Right ventricle myocardium inferior (tissue), 1 donor: ENCODE measurements at places on chromosomes 11 and 22. TPM values are rescaled to one million over a fixed set of nuclear protein-coding genes. Genes with fewer than 3 reads are reported as not detected.
A peak's percentile ranks its signal among the peaks of the same experiment; 100 is the strongest.

GRCh38 chr11:20444535-20444934, 57.0 kb downstream of the PRMT3 start:
- DNase-seq: no peak

- no peak for DNase-seq
These were observed 72.8 kb upstream of the CDON start for GRCh38 chr11:126135235-126136176.

- DNase-seq: no peak
These were observed 22.9 kb upstream of the SLC22A12 start for GRCh38 chr11:64568041-64568571.

DNA sequence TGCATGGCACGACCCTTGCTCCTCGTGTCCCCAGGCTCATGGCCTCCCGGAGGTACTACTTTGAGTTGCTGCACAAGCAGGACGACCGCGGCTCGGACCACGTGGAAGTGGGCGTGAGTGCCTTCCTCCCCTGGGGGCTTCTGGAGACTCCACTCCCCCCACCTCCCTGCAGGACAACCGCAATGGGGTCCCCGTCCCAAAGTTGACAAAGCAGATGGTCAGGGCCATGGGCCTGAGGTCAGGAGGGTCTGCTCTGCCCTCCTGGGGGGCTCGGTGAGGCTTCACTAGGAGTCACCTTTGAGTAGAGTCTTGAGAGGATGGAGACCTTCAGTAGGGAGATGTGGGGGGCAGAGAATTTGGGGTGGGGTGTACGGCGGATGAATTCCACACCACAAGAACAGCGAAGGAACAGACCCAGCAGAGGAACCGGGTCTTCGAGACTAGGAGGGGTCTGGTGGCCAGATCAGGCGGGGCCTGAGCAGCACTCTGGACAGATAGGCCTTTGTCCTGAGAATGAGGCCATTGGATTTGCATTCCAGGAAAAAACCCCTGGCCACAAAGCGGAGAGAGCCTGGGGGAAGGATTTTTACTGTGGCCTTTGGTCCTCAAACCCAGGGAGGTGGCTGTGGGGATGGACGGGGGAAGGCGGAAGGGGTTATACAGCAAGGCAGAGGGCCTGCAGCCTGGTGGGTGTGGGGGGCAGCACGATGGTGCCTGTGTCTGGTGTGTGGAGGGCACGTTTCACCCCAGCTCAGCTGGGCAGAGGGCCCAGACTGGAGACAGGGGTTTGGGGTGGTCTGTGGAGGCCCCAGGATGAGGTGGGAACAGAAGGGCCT, 4.6 kb downstream of the B4GALNT4 start:
- DNase-seq: peak; percentile 59

GRCh38 chr11:62044639-62045121, 77.2 kb upstream of the FTH1 start:
- DNase-seq: no peak

- no peak for DNase-seq
These were observed 97.8 kb downstream of the PKNOX2 start for GRCh38 chr11:125262194-125262829.

DNA sequence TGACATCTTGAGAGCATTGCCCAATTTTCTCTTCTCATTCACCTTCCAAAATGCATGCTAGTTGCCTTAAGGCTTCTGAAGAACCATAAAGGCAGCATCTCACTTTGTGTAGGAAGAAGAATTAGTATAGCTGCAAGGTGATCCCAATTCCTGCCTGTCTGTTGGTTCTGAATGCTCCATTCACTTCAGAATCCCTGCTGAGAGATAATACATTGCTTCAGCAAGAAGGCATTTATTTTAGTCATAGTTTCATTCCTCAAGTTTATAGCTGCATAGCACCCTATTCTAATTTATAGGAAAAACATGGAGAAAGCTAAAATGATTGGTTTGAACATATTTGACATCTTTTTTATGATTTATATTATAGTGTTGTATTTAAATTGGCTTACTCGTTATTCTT, 181.3 kb downstream of the METTL15 start:
- no peak for DNase-seq

GRCh38 chr11:108025387-108026080, 16.8 kb downstream of the CUL5 start:
- DNase-seq: no peak

GRCh38 chr22:39437791-39438704, 18.8 kb upstream of the MGAT3 start:
- DNase-seq: no peak

DNA sequence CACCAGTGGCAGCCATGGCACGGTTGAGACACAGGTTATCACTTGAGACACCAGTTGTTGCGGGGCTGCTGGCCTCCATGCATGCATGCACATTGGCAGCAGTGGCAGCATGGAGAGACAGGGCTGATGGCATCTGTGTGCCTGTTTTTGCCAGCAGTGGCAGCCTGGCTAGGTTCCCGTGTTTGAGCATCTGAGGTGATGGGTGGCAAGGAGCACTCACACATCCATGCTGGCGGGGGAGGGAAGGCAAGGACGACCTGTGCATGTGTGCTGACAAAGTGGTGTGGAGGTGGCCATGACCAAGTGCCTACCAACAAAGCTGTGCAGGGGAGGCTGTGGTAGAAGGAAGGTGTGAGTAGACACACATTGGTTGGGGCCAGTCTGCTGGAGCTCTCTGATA, 133.5 kb downstream of the CNTN5 start:
- peak; percentile 41 for DNase-seq

GRCh38 chr11:44032299-44033085, 15.3 kb upstream of the ACCSL start:
- peak; percentile 75 for DNase-seq

DNA sequence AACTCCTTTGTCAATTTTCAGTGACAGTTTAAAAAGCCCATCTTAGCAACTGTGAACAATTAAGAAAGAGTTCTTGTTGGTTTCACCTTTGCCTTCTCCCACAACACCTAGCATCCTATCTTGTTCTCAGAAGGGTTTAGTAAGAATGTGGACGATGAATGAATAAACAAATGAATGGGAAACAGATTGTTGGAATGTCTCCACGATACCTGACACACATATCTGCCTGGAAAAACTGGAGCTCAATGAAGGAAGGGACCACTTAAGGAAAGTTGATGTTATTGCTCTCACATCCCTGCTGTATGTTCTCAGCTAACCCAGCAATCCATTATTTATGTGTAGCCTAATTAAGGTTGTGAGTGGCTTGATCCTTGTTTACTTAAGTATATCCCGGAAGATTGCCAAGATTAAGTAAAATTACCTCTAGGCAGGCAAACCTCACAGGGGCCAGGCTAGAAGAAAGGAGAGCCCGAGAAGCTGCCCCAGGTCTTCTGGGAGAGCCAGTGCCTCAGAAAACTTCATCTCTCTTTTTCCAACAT, 286.4 kb downstream of the NXPE2 start:
- DNase-seq: no peak

DNA sequence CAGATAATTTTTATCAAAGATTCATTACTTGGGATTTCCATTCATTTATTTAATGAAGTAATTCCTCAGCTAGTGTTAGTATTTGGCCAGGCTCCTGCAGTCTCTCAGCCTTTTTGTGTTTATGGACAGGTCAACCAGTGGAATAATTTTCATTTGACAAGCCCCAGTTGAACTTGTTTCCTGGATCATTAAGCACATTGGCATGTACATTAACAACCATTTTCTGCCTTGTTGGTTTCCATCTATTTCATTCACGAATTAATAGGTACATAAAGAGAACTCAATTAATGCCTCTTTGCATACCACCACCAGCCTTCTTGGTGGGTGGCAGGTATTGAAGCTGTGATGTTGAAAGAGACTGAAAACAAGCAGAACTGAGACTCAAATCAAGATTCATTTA, 745.2 kb downstream of the KCNA4 start:
- no peak for DNase-seq

GRCh38 chr11:34358728-34359547, 1.1 kb upstream of the ABTB2 start:
- DNase-seq: peak; percentile 87

- DNase-seq: no peak
These were observed 29.8 kb downstream of the MTMR3 start for GRCh38 chr22:29912605-29913398.

GRCh38 chr11:71209656-71210055, 42.7 kb downstream of the SHANK2 start:
- peak; percentile 62 for DNase-seq

DNA sequence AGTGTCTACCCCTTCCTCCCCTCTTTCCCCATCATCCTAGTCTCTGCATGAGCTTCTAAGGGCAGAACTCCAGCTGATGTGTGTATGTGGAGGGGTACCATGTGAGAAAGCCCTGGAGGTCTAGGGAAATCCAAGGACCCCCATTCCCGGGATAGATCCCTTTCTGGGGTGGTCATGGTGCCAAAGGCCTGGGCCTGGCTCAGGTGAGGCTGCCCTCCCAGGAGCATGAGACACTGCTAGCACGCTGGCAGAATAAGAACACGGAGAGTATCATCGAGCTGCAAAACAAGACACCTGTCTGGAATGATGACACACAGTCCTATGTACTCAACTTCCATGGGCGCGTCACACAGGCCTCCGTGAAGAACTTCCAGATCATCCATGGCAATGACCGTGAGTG, 19.6 kb downstream of the TUB start:
- DNase-seq: no peak

DNA sequence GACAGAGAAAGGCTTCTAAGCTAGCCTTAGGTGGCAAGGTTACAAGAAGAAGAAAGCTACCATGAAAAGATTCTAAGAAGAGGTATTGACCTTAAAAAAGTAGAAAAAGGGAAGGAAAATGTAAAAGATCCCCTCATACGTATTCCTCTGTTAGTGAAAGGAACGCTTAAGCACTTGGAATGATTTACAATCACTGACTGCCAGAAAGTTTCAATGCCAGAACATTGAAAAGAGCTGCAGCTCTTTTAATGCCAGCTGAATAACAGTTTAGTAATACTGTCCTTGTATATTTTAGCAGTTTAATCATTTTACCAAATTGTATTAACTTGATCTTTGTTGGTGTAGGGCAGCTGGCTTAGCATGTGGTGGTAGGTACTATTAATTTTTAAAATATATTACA, 650.7 kb downstream of the FAM181B start:
- DNase-seq: no peak

- DNase-seq: no peak
These were observed 10.2 kb downstream of the SERPIND1 start for GRCh38 chr22:20783844-20784723.

DNA sequence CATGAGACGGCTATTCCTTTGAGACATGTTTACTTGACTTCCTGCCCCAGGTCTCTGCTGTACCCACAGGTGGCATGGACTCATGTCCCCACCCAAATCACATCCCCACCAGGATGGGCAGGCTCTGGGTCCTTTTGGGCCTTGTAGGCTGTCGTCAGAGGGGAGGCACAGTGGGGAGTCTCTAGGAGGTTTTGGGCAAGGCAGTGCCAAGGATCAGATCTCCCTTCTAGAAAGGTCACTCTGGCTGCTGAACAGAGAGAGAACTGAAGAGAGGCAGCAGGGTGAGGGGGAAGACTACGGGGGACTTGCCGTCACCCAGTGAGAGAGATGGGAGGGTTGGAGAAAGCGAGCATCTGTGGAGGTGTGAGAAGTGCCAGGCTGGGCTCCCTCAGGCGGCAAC, 4.6 kb upstream of the KCNQ1OT1 start:
- DNase-seq: no peak

GRCh38 chr11:12019337-12019736, 10.9 kb upstream of the DKK3 start:
- DNase-seq: no peak

GRCh38 chr11:108571001-108571400, 22.6 kb downstream of the EXPH5 start:
- DNase-seq: no peak

DNA sequence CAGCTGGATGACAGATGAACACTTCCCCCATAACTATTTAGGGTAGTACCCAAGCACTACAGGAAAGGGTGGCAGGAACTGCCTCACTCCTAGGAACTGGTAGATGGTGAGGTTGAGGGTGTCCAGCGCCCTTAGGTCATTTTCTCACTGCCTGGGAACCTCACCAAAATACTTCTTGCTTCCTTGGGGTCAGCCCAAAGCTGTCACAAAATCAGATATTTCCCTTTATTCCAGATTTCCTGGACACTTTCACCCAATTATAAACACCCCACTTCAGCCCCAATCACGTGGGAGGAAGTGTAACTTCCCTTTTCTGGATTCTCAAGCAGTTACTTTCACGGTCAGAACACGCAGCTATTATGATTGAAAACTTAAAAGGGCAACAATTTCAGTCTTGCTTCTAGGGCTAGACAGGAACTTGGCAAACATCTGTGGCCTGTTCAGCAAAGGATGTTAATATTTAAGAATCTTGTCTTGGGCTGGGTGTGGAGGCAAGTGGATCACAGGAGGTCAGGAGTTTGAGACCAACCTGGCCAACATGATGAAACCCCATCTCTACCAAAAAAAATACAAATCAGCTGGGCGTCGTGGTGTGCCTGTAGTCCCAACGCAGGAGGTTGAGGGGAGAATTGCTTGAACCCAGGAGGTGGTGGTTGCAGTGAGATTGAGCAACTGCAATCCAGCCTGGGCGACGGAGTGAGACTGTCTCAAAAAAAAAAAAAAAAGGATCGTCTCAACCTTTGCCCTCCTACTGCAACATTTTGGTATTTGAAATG, 4.0 kb downstream of the FTH1 start:
- no peak for DNase-seq

- no peak for DNase-seq
These were observed 387.5 kb upstream of the NARS2 start for GRCh38 chr11:78961937-78962701.

- no peak for DNase-seq
These were observed 33.8 kb downstream of the ADAMTS8 start for GRCh38 chr11:130394615-130395014.

The SCO2 gene
- total RNA-seq: not detected

The C11orf42 gene
- not detected for total RNA-seq

The OR2AG1 gene
- total RNA-seq: not detected

The GAL3ST3 gene
- total RNA-seq: 1.5 TPM

The CSTPP1 gene
- total RNA-seq: 11.0 TPM

The DEUP1 gene
- not detected for total RNA-seq

The ZFTA gene
- total RNA-seq: 12.6 TPM
